AG09309 (cell line): ENCODE measurements at places on chromosomes 1 and 21.

DNA sequence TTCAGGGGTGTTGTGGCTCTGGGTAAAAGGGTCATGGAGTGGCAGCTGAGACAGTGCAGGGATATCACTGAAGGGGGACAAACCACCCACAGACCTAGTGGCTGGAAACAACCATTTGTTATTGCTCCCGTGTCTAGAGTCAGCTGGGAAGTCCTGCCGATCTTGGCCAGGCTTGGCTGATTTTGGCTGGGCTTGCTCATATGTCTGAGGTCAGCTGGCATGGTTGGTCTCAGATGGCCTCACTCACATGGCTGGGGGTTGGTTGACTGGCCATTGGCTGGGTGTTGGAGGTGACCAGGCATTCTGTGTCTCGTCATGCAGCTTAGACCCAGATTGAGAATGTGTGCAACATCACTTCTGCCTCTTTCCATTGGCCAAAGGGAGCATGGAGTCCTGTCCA is 203.8 kb upstream of the POU3F1 start:
- no peak for DNase-seq

- no peak for DNase-seq
These were observed 66.6 kb upstream of the ADAMTS5 start for GRCh38 chr21:27033471-27033870.

- DNase-seq, result no peak
These were observed 45.4 kb upstream of the IGSF21 start for GRCh38 chr1:18062185-18062584.

- DNase-seq, result no peak
These were observed 15.1 kb upstream of the TENT5B start for GRCh38 chr1:27027575-27028250.

GRCh38 chr21:46322351-46323226 is 1.1 kb downstream of the C21orf58 start:
- DNase-seq, result no peak

- DNase-seq, result no peak
These were observed 33.6 kb downstream of the AHDC1 start for GRCh38 chr1:27570356-27570755.

GRCh38 chr1:1976031-1976430 is 27.6 kb downstream of the CFAP74 start:
- no peak for DNase-seq

GRCh38 chr1:107019166-107019565 is 37.3 kb upstream of the PRMT6 start:
- no peak for DNase-seq
